ENCODE measurements at places on chromosomes 2 and 18.

DNA sequence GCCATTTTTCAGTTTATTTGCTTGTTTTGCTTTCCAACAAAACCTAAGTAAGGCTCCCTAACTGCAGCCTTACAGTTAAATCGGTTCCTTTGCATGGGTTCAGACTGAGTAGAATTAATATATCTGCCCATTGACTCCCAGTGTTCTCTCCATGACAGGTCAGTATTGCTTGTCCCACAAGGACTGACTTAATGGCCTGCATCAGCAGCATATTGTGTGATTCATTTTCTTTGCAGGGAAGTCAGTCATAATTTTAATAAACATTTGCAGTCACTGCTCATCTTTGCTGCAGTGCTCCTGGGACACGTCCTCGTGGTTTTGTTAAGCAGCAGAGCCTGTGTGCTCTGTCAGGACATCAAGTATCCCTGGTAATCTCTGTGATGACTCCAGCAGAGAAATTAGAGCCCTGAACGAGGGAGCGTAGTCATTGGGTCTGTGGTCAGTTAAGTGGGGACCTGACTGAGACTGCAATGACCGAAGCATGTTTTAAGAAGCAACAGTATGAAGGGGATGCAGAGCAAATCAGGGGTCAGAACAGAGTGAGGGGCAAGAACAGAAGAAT, 93.3 kb downstream of the CDH20 start:
- no peak for DNase-seq

DNA sequence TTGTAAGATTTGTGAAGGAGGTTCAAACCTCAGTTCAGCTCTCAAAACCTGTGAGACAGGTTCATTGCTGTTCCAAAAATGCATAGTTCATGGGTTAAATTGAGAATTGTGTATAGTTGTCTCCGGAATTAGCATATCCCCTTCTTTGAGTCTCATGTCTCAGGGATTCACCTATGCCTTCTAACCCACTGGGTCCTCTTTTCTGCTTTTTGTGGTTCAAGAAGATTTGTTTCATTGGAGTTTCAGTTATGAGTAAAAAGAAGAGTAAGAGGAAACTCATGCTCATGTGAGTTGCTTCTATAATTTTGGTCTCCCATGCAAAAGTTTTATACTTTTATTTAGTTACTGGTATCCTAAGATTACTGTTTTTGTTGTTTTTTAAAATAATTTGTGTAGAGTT, 1219.8 kb upstream of the ZEB2 start:
- no peak for DNase-seq

DNA sequence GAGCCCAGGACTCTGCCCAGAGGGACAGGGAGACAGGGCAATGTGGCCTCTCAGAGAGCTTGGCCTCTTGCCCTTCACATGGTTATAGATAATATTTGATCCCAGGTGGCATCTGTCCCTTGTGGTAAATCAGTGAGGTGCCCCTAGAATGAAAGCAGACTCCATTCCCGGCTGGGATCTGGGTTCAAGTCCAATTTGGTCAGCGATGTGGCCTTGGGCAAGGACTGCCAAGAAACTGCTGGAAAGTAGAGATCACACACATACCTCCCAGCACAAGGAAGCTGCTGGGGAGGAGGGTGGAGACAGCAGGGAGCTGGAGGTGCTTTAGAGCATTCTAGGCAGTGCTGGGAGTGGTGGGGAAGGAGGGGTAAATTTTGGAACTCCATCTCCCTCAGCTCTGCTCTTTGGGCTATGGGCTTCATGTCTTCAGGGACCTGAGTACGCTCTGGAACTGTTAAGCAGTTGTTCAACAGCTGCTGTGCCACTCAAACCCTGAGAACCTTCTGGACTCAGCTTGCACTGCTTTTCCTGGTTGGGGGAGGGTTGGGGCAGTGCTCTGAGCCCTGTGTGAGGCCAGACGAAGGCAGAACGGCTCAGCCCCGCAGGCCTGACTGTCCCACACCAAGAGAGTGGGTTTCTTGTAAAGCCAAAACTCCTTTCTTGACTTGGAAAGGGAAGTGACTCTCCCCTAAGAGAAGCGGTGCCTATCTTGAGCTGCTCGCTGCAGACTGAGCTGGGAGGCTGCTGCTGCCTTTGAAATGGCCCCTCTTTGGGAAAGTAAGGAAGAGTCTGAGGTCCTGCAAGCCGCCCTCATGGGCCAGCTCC, 23.0 kb downstream of the INPP5D start:
- no peak for DNase-seq

GRCh38 chr2:198374375-198375082, 570.1 kb downstream of the PLCL1 start:
- DNase-seq = peak; percentile 69

GRCh38 chr2:16728351-16729136, 62.9 kb upstream of the CYRIA start:
- no peak for DNase-seq

DNA sequence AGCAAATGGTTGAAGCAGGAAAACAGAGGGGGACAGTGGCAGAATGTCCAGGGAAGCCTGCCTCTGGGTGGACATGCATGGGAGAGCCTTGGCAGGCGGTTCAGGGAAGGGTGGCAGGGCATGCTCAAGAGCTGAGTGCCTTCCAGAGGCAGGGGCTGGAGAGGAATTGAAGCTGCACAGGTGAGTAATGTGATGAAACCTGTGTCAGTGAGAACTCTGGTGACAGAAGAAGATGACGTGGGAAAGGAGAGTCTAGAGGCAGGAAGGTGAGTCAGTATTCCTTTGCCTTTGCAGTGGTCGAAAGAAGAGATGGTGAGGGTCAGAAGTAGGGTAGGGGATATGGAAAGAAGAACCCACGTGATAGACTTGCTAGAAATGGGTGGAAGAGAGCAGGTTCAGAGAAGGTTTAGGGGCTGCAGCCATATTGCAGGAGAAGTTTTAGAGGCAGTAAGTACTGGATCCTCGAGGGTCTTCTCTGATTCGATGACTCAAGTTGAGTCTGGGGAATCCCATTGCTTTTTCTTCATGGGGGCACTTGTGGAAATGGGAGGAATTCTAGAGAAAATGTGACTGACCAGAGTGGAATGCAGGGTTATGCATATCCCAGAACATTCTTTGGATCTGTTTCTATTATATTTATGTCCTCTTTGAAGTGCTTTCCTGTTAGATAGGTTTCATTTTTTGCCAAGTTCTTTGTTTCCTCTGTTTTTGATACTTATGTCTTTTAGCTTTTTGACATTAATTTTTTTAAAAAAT, 37.4 kb downstream of the TMEM87B start:
- peak; percentile 46 for DNase-seq

- DNase-seq = no peak
These were observed 711.2 kb upstream of the CDH7 start for GRCh38 chr18:65039578-65039977.

DNA sequence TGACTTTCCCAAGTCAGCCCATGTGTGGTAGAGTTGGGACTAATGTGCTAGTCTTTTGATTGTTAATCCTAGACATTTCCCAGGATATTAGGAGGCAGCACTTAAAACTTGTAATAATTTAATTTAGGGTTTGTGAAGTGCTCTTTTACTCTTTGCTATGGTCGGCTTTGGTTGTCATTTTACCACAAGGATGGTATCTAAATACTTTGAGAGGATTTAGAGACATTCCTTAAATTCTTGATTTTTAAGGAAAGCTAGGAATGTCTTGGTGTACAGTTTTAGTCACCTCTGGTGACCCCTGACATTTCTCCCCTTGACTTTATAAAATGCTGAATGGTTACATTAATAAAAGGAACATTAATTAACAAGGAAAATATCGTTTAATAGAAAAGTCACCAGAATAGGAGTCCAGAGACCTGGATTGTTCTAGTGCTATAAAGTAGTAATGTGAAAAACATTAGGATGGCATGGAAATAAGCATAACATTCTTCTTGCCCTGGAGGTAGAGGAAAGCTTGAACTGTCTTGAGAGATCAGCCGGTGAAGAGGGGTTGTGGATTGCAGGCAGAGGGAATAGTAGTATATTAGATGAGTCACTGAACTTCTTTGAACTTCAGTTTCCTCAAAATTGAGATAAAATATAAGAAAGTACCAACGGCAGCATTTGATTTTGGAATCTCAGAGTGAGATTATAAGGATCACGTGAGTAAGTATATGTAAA, 209.2 kb downstream of the MCFD2 start:
- no peak for DNase-seq

DNA sequence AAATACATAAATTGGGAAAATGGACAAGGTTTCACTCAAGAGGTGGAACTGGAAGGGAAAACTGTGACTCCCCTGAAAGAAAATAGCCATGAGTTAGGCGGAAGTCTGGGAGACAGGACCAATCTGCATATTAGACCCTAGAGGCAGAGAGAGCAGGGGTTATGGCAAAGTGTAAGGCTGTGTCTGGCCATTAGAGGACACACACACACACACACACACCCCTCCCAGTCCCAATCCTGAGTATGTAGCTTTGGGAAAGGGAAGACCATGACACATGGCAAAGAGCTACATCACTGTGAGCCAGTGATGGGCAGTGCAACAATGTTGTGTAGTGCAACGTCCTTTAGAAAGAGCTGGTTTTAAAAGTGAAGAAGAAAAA, 479.9 kb upstream of the NXPH2 start:
- no peak for DNase-seq

DNA sequence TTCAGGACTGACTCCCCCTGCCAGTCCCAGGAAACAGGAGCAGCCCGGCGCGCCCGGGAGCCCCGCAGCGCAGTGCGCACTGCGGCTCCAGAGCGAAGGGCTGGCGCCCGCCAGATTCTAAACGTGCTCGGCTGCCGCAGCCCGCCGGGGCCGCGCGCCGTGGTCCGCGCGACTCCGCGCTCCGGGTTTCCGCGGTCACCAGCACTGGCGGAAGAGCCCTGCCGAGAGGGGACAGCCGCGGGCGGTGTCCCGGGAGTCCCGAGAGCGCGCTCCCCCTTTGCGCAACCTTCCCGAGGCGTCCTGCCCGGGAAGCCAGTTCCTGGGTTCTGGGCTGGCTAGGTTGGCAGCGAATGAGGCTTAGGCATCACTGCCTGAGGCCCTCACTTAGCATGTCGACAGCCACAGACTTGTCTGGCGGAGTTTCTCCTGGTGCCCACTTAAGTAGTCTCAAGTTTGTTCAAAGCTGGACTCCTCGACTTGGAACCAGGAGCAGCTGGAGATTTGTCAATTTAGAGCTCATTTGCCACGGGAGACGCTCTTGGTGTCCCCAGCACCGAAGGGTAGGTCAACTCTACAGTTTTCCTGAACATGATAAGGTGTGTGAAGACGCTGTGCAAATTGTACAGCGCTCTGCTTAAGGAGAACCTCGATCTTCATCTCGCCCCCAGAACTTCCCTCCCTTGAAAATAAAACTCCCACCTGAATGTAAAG, 1.5 kb upstream of the VSNL1 start:
- DNase-seq = peak; percentile 10

- no peak for DNase-seq
These were observed 47.8 kb downstream of the TMEM163 start for GRCh38 chr2:134670955-134671354.

- DNase-seq = no peak
These were observed 276.5 kb upstream of the ATP5MC3 start for GRCh38 chr2:175457895-175458448.

DNA sequence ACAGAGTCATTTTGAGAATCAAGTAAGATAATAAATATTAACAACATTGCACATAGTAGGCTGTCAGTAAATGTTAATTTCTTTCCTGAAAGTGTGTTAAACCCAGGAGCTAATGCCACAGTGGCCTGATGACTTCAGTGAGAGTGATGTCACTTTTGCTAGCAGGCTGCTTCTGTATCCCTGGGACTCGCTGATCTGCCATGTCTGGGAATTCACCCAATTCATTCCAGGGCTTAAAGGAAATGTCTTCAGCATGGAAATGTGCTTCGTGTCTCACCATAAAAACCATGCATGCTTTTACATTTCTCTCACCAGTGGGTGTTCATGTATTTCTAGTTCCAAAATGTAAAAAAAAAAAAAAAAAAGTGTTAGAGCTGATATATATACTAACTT, 56.8 kb upstream of the MAPRE3 start:
- DNase-seq = no peak

GRCh38 chr2:79275863-79276262, 116.3 kb upstream of the REG3A start:
- no peak for DNase-seq

GRCh38 chr2:15177103-15177502, 384.0 kb downstream of the NBAS start:
- DNase-seq = no peak

DNA sequence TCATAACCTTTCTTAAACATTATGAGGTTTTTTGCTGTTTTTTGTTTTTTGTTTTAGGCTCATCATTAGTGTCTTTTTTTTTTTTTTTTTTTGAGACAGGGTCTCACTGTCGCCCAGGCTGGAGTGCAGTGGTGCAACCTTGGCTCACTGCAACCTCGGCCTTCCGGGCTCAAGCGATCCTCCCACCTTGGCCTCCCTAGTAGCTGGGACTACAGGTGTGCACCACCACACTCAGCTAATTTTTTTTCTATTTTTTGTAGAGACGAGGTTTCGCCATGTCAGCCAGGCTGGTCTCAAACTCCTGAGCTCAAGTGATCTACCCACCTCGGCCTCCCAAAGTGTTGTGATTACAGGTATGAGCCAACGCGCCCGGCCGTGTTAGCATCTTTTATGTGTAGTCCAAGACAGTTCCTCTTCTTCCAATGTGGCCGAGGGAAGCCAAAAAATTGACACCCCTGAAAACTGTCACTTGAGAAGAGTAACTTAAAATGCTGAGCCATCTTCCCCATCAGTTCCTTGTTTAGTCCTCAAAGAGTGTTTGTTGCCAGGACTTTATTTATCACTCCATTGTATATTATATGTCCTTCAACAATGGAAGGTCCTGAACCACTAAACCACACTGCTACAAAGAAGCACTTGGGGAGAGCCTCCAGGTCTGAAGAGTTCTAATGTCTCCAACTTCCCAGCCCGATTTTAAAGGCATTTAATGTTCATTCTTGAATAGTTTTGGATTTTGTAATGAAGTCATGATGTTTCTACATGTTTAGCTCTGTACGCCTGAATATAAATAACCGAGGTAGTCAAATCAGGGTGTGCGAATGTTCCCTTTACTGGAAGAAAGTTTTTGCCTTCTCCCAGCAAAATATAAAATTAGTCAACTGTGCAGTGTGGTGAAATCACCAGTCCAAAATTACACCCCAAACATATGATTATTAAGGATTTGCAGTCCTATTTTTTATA, 26.4 kb downstream of the ZNF516 start:
- DNase-seq = no peak

DNA sequence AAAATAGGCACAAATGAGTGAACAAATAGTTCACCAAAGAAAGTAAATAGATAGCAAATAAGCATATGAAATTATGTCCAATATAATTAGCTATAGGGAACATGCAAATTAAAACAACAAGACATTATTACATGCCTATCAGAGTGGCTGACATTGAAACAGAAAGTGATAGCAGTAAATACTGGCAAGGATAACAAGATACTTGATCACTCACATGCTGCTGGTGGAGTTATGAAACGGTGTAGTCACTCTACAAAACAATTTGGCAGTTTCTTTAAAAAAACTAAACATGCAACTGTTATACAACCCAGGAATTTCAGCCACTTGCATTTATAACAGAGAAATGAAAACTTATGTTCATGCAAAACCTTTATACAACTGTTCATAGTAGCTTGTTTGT, 439.2 kb upstream of the ACVR2A start:
- DNase-seq = no peak

- DNase-seq = peak; percentile 77
These were observed 39.1 kb downstream of the CYRIA start for GRCh38 chr2:16626497-16626896.

- DNase-seq = no peak
These were observed 175.4 kb downstream of the ANTXR1 start for GRCh38 chr2:69188182-69188900.

All from ACHN (cell line).